Esophagus squamous epithelium (tissue), 5 donors: ENCODE measurements at places on chromosomes 2 and 18.

DNA sequence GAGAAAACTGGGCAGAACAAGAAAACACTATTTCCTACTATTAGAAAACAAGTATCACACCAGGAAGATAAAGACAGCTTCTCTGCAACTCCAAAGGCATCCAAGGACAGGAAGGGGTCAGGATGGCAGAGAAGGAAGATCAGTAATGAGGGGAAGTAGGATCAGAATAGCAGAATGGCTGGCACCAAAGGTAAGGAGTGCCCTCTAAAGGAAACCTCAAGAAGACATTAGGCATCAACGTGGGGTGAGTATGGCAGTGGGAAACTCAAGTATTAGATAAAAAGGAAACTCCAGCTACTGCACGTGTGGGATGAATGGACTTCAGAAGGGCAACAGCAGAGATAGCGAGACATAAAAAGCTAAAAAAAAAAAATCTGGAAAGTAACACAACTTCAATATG, 25.9 kb downstream of the HDLBP start:
- no peak for DNase-seq

- DNase-seq, result no peak
Measured at GRCh38 chr2:224959556-224959955, 82.7 kb downstream of the DOCK10 start.

GRCh38 chr2:55962915-55963314, 39.3 kb upstream of the EFEMP1 start:
- DNase-seq, result no peak

- no peak for DNase-seq
Measured at GRCh38 chr2:109558076-109558882, 55.5 kb downstream of the SEPTIN10 start.

GRCh38 chr2:234950730-234951663, 820 bp upstream of the SH3BP4 start:
- DNase-seq, result no peak

GRCh38 chr2:46393865-46394264, 85.5 kb upstream of the TMEM247 start:
- DNase-seq, result no peak

DNA sequence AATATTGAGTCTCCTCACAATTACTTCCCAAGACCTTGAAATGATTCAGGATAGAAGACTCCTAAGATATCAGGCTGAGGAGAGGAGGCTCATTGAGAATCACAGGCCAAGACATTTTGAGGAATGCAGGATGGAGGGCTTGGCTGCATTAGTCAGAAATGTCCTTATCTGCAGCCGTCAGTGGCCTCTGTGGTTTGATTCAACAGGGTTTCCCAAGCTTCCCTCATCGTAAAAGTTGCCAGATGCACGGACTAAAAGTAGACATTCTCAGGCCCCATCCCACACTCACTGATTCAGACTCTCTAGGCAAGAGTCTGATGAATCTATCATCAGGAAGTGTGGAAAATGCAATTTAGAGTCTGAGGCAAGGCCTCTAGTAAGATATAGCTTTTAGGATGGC, 34.0 kb upstream of the TMEM178A start:
- no peak for DNase-seq

- DNase-seq, result no peak
Measured at GRCh38 chr2:159044804-159045286, 76.4 kb downstream of the TANC1 start.

DNA sequence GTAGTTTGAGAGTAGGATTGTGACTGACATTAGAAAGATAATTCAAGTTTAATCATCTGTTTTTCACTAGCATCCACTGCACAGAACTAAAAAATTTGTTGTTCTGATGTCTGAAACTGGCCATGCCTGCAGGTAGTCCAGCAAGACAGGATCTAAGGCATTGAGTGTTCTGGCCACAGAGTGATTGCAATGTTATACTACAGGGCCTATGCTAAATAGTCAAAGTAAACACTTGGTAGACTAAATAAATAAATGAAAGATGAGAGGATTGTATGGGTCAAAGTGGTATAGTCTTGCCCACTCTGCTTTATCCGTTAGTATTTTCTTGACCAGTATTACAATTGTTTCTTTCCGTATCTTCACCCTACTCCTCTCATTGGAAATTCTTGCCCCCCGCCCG, 27.6 kb upstream of the FANCL start:
- DNase-seq, result no peak

DNA sequence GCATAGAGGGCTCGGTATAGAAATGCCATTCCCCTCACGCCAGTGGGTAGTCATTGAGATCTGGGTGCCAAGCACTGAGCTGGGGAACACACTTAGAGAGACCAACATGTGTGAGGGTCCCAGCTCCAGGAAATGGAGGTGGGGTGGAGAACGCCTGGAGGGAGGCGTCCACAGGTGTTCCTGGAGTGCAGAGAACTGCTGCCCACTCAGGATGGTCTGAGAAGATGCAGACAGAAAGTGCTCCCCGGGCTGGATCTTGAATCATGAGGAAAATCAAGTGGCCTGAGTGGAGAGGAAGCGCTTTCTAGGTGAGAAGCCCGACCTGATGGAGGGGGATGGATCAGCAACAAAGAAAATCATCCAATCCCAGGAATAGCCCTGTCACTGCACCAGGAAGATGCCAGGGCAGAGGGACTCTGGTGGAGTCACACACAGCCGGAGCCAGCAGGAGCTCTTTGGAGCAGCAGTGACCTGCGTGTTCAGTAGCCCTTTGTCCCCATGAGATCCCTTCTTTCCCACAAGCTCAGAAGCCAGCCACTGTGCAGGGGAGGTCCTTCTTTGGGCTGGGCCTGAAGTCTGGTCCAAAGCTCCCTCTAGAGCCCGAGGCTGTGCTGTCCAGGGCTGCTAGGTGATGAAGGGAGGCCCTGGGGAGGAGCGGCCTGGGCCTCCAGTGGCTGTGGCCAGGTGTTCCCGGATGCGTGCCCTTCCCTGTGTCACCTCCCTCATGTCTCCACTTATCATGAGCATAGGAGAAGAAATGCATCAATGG, 112.3 kb downstream of the RNF144A start:
- DNase-seq, result no peak

GRCh38 chr18:65815506-65815905, 64.7 kb downstream of the CDH7 start:
- DNase-seq, result no peak

GRCh38 chr2:192983173-192983572, 788.4 kb upstream of the TMEFF2 start:
- no peak for DNase-seq

- DNase-seq, result no peak
Measured at GRCh38 chr2:168127371-168127770, 120.0 kb downstream of the STK39 start.

- DNase-seq, result no peak
Measured at GRCh38 chr2:188158337-188159100, 133.2 kb upstream of the GULP1 start.

- DNase-seq, result no peak
Measured at GRCh38 chr2:27356056-27356381, 545 bp downstream of the GTF3C2 start.

- no peak for DNase-seq
Measured at GRCh38 chr2:33321876-33322483, 154.5 kb upstream of the RASGRP3 start.

DNA sequence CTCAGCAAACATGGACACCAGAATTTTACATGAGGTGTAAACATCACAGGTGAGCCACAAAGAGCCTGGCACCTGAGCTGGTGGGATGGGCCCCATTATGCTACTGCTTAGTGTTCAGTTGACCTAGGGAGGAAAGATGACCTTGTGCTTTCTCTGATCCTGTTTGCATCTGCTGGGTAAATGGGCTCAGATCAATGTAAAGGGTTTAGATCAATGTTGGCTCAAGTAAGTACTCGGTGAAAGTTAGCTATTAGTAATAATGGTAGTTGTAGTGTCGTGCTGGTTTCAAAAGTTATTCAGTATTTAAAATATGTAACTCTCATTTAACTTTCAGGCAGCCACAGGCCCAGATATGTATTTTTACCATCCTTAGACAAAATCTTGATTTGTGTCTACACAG, 19.8 kb downstream of the ABHD3 start:
- DNase-seq, result no peak

- no peak for DNase-seq
Measured at GRCh38 chr2:168254158-168254935, 7.0 kb upstream of the STK39 start.

GRCh38 chr2:237590272-237591140, at the start of gene RAB17:
TSS of gene RAB17 (minus strand) at chr2:237590734. CDS start at chr2:237586154, 4,580 bp downstream.
- DNase-seq, result no peak

GRCh38 chr2:8583400-8584173, 98.3 kb upstream of the ID2 start:
- peak; percentile 70 for DNase-seq

GRCh38 chr2:160111951-160112798, 49.8 kb upstream of the PLA2R1 start:
- DNase-seq, result no peak

GRCh38 chr2:12282780-12283695, 433.7 kb upstream of the TRIB2 start:
- DNase-seq, result no peak

- no peak for DNase-seq
Measured at GRCh38 chr2:198874472-198874858, 583.3 kb downstream of the SATB2 start.

GRCh38 chr2:8611246-8611645, 70.6 kb upstream of the ID2 start:
- DNase-seq, result no peak

- DNase-seq, result no peak
Measured at GRCh38 chr2:38260972-38261371, 116.1 kb downstream of the ATL2 start.
